ENCODE measurements at places on chromosomes 3 and 15.

- DNase-seq, result no peak
Observed at GRCh38 chr3:182182531-182182968, 470.8 kb downstream of the SOX2 start.

GRCh38 chr3:123442908-123443307 is 6.0 kb downstream of the ADCY5 start:
- DNase-seq, result no peak

DNA sequence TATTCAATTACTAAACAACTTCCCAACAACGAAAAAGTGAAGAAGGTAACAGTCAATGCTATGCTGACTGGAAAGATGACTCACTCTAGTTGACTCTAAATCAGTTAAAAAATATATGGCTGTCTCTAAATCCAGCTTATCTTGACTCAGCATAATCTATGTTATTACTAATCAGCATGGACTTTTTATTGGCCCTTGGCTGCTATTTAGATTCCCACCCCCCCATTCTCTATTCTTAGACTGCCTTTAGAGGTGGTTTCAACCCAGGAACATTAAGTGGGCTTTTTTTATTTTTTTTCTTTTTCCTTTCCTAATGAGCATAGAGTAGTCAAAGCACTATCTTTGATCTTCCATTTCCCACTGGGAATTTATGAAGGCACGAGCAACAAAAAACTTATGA is 1.9 kb downstream of the PCOLCE2 start:
- no peak for DNase-seq

- no peak for DNase-seq
Observed at GRCh38 chr15:57626713-57627440, 35.2 kb downstream of the MYZAP start.

DNA sequence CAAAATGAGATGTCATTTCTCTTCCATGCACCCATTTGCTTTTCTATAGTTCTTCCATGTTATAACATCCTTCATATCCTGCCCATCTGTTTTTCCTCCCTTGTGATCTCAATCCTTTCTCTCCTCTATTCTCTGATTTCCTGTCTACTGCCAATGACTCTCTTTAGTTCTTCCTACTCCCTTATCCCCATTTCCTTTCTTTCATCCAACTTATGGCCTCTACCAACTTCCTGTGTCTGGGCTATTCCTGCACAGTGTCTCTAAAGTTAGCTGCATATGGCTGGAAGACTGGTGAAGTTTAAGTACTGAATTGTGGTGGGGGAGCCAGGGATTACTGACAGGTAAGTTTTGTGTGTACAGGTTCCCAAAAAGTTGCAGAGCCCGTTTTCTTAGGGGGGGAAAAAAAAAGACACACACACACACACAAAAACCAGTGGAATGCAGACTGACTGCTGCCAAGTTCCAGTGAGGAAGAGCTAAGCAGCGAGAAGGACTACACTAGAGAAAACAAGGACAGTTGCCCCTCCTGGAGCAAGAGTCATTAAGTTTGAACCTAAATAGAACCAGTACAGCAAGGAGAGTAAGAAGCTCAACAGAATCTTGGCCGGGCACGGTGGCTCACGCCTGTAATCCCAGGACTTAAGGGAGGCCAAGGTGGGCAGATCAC is 28.8 kb downstream of the XRN1 start:
- no peak for DNase-seq

GRCh38 chr15:89360294-89360971 is 25.8 kb upstream of the POLG start:
- DNase-seq, result no peak

DNA sequence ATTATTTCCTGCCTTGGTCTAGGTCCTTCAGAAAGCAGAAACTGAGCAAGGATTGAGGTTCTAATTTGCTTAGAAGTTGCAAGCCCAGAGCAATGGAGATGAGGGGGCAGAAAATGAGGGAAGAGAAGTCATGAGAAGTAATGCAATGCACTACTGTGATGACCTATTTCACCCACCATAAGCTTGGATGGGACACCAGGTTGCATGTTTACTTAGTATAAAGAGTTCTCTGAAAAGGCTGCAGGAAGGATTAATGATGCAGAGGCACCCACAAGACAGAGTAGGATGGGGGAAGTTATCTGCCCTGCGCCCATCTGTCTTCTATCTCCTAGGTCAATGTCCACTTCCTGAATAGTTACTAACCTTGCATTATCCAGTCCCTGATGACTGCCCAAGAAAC is 84.8 kb upstream of the SNRK start:
- no peak for DNase-seq

DNA sequence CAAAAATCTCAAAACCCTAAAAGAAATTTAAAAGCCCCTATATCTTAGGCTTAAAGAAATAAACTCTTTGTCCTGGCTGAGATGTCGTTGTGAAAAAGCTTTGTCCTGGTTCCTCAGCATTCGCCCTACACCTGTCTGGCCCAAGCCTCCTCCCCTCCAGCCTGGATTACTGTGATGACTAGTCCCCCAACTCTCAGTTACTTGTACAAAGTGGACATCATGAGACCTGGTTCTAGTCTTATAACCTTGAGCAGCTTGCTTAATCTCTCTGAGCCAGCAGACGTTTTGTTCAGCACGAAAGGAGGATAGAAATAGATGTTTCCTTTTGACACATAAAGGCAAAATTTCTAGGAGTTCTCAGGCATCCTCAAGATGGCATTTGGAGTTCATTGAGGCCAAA is 51.6 kb downstream of the FILIP1L start:
- no peak for DNase-seq

DNA sequence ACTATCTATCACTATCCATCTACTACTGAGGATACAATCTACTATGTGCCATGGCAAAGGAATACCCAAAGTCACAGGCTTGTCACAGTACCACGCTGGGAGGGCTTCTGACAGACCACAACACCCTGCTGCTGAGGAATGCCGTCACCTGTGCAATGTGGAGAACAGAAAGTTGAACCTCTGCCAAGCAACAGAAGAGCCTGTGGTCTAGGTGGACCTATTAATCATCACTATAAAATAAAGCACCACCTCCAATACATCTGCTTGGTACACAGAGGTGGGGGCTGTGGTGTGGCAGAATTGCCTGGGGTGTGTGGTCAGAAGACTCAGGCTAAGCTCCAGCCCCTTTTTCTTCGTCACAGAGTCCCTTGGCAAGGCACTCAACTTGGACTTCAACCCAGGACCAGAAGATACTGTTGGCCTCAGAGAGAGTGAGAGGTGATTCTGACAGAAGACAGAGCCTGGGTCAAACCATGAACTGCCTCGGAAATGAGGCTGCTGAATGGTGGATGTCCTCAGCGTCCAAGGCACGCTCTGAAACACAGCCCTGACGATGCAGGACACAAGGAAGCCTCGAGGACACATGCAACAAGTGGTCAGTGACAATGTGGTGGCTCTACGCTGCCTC is 189.4 kb upstream of the CHRNA7 start:
- no peak for DNase-seq

GRCh38 chr3:85337895-85338294 is 379.1 kb downstream of the CADM2 start:
- DNase-seq, result no peak

DNA sequence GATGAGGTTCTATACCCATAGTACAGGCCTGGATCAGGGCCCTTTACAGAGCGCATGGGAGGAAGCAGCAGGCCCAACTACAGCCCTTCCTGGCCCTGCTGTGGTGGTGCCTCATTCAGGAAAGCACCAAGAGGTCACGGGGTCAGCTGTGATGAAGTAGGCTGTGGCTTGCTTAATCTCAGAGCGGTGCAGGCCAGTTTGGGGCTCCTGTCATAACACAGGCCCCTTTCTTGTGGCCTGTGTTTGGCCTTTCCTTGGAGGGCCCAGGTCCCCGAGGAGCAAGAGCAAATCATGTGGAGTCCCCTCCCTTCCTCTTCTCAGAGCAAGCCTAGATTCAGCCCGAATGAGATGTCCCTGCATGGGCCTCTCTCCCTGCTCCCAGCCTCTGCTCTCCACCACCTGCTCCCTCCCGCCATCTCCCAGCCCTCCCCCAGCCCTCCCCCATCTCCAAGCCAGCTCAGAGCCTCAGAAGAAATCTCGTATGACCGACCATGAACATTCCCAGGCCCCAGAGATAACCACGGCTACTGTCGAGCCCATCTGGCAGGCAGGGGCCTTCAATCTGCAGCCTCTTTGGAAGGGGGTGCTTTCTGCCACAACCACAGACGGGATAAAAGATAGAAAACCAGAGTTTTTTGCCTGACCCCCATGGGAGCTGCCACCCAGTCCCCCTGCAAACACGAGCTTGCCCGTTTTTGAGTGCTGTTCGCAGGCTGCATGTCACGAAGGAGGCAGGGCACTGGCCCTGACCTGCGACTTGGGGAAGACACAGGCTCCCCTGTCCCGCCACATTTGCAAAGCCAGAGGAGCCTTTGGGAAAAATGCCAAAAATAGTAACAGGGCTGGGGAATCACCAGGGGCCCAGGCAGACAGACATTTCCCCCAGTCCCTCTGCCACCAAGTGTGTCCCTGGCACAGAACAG is 32.3 kb upstream of the DUSP7 start:
- no peak for DNase-seq

DNA sequence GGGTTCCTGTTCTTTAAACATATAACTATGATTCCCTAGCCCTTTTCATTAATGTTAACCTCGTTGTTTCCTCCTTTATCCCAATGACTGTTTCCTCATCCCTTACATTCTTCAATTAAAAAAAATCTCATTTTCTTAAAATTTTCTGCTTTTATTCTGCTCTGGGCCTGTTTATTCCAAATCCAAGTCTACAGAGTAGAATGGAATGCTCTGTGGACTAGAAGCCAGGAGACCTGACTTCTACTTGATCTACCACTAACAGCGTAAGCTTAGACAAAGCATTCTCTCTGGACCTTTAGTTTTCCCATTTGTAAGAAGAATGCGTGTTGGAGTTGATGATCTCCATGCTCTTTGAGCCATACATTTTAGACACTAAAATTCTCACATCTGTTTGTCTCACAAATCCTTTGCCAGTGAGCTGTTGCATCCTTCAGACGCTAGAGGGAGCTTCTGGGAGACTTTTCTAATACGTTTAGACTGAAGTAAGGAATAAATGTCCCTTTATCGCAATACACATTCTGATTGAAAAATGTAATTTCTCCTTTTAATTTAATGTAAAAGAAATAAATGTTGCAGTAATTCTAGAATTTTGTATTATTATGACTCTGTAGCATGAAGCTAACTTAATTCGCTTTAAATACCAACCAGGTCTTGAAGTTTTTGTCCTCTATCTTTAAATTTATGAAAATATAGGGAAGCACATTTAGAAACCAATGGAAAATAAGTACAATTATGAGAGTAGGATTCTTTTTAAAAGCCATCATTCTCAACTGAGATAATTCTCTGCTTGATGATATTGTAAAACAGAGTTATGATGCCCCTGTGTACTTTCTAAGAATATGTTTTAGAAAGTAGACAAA is 21.7 kb upstream of the GMNC start:
- DNase-seq, result no peak

DNA sequence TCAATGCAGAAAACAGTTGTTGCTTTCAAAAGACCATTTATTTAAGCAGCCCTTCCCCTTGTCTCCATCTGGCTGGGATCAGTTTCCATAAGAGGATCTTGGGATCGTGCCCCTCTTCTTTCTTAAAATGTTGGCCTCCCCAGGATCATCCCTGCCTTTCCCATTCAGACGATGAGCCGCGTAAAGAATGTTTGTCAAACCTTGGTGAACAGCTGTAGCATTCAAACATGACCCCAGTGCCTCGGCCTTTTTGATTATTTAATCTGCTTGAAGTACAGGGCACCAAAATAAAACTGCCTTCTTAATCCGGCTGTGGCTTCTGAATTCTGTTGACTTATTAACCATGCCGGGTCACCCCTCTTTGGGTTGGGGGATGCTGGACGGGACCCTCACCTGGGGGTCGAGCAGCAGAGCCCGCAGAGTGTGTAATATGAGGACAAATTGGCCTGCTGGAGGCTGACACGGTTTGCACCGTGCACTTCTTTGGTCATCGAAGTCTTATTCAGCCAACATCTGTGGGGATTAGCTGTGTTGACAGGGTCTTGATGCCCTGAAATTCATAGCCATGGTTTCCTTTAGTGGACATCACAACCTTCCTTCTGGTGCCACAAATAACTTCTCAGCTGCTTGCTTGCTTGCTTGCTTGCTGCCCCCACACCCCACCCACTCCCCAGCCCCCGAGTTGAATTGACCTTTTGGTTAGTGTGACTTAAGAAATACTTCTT is at the start of gene LRTM1:
Gene LRTM1 (minus strand): TSS at position 14 of the 725 bp plus-strand sequence. CDS start 148 bp downstream, outside the sequence.
- DNase-seq, result no peak

GRCh38 chr3:39327053-39327745 is 2.3 kb upstream of the CCR8 start:
- no peak for DNase-seq

- DNase-seq, result no peak
Observed at GRCh38 chr3:127422663-127423375, 135.0 kb upstream of the PRR20G start.

DNA sequence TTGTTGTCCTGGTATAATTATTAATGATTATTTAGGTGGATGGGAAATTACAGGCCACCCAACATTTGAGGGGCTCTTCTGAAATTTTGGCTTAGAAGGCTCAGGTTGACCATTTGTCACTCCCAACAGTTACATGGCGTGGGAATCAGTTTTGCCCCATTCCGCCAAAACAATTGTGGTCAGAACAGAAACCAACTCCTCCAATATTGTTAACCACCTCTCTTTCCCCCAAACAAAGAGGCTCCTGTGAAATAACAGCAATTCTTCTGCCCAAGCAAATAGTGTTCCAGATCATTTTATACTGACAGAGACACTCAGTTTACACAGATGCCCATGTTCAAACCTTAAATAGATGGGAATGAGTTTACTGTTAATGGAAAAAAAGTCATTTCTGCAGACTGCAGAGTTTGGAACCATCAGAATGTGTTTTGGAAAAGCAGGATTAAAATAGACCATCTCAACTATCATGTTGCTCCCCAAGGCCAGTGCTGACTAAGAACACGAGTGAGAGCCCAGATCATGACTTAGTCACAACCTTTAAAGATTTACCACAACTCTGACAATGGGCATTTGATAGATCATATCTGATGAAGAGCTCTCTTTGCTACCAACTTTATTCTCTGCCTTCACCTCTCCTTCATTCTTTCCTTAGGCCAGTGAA is 102.1 kb downstream of the DUT start:
- no peak for DNase-seq
